Choroid plexus epithelial cell (primary cell): ENCODE measurements at places on chromosomes 3 and 15.

GRCh38 chr15:38035701-38036100 lies 101.3 kb downstream of the TMCO5A start:
- no peak for DNase-seq

DNA sequence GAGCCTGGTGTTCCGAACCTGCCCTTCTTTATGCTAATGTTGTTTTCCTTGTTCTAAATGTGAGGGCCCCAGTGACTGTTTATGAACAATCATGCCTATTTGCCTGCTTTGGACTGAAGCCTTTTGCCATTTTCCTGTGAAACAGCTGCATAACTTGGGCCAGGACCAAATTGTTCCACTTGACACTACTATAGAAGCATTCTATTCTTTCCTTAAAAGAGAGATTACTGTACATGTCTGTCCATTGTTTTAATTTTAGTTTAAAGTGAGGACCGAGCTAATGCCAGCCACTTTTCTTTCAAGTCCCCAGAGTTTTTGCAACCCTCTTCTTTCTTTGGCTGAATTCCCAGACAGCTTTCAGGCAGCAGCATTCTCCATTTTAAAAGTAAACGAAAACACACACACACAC lies 980.3 kb downstream of the CADM2 start:
- peak; percentile 27 for DNase-seq

DNA sequence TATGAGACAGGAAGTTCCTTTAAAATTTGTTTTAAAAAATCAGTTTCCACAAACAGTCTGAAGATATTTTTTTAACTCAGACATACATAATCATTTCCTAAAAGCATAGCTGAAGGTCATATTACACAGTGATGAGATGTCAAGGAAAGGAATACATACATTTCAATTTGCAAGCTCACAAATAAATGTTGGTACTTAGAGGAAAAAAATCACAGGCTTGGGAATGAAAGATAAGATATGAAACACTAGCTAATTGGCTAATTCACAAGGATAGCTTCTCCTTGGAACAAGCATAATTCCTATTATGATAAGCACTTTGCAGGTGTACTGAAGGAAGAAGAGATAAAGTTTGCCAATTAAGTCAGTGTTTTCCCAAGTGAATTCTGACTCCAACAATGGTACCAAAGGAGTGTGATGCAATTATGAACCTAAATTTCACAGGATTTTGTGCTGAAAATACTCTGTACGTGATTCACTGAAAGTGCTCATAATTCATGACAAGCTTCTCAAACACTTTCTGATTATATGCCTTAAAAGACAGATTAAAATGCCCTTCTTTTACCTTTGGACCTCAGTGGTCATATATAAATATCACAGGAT lies 112.4 kb downstream of the FRMD5 start:
- peak; percentile 39 for DNase-seq

- DNase-seq = peak; percentile 3
Measured at GRCh38 chr15:94745371-94745770, 514.0 kb downstream of the MCTP2 start.

GRCh38 chr15:57521503-57521902 lies 70.2 kb upstream of the MYZAP start:
- no peak for DNase-seq

GRCh38 chr15:60326343-60326742 lies 71.4 kb downstream of the ANXA2 start:
- no peak for DNase-seq

DNA sequence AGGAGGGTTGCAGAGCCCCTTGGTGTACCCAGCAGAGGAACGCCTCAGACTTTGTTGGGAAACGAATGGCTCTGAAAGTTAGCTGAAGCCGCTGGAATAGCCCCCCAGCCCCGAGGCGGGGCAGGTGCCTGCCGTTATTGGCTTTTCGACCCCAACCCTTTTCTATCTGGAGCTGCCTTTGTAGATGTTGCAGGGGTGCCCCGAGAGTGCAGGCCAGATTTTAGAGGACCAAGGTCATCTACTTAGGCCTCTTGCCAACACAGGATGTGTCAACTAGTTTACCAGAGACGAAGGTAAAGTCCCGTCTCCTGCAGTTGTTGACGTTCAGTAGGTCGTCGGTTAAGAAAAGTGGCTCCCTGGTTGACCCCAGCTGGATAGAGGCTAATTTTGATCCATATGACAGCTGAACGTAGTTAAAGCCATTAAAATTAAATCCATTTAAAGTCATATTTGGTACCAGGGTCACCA lies 579 bp upstream of the UBE3A start:
- peak; percentile 39 for DNase-seq

DNA sequence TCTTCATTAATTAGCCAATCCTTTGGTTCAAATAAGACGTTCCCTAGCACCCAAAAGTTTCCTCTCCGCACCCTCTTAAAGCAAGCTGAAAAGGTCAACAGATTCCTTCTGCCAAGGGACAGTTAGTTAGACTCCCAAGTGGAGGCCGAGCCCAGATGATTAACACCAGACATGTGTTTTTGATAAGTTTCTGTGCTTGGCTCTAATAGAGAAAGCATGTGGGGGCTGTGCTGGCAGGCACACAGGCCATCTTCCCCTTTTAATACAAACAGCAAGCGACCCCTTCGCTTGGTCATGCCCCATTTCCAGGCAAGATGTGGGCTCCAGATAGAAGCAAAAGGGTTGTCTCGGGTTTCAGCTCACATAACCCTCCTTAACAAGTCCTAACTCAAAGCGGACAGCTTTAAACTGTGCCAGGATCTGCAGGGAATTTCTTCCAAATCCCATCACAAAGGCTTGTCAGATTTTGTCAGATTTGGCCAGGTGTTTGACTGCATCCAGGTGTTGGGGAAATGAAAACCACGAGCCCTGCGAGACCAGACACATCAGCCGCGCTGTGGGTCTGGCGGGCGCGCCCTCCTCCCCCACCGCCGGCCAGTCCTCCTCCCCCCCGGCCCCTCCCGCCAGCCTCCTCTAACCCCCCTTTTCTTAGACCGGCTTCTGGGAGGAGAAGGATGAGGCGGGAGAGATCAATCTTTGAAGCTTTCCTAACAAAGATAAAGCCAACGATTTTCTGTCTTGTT lies 3.3 kb downstream of the HES1 start:
- peak; percentile 79 for DNase-seq

GRCh38 chr15:53872410-53872809 lies 105.8 kb upstream of the UNC13C start:
- no peak for DNase-seq

DNA sequence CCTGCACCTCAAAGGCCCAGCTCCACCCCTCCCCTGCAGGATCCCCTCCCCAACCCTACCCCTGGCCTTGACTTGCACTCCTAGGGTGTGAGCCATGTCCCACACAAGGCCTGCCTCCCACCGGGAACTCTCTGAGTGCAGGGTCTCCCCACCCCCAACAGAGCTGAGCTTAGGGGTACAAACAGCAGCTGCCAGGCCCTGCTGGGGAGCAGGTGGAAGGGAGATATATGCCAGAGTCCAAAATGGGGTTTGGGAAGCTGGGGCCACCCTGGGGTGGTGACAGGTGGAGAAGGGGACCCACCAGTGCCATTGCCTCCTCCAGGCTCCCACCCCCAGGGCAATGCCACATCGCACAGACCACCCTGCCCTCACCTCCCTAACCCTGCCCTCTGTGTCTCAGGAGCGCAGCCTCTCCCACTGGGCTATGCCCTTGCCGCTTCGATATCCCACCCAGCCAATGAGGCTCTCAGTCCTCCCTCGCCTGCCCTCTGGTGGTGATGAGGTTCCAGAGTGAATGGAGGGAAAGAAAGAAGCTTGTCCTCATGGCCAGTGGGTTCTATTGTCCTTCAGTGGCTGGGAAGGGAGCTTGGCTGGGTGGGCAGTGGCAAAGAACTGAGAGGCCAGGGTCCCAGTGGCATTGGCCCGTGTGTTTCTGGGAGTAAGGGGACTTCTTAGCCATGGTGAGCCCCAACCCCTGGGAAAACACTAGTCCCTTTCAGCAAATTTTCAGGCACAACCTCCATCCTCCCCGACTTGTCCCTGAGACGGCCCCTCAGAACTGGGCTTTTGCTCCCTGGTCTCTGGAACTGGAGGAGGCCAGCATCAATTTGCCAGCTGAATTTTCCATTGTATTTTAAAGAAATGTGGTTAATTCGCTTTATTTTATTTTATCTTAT lies 46.8 kb downstream of the CYP11A1 start:
- peak; percentile 67 for DNase-seq

DNA sequence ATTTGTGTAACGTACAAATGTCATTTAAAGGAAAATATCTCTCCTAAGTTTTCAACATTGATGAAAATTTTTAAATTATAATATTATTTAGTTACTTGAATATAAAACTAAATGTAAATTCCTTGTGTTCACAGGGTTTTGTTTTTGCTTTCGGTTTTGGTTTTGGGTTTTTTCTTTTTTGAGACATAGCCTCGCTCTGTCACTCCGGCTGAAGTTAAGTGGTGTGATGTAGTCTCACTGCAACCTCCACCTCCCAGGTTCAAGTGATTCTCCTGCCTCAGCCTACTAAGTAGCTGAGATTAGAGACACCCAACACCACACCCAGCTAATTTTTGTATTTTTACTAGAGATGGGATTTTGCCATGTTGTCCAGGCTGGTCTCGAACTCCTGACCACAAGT lies 79.3 kb upstream of the TCF12 start:
- no peak for DNase-seq

DNA sequence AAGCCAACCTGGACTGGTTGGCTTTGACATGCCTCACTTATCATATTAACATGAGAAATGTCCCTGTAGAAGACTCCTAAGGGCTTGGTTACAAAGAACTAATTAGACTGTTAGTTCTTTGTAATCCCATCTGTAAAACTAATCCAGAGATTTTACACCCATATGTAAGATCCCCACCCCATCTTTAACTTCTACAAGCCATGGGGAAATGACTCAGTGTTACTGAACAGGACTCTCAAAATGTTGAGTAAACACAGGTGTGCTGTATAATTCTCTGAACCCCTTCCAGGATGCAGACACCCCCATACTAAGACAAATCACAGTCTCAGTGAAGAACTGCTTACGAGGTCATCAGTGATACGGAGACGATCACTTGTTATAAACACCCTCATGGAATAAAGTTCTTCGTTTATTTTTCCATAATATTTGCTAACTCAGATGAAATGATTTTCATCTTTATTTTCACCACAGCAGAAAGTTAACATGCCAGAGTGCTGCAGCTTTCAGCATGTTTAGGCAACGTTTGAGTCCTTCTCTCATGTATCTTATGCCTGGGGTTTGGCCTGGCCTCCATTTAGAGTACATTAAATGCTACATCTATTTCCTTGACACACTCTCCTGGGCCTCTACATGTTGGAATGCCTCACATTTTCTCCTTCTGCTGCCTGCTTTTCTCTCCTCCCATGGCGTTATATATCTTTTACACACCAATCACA lies 55.3 kb upstream of the LEKR1 start:
- no peak for DNase-seq

DNA sequence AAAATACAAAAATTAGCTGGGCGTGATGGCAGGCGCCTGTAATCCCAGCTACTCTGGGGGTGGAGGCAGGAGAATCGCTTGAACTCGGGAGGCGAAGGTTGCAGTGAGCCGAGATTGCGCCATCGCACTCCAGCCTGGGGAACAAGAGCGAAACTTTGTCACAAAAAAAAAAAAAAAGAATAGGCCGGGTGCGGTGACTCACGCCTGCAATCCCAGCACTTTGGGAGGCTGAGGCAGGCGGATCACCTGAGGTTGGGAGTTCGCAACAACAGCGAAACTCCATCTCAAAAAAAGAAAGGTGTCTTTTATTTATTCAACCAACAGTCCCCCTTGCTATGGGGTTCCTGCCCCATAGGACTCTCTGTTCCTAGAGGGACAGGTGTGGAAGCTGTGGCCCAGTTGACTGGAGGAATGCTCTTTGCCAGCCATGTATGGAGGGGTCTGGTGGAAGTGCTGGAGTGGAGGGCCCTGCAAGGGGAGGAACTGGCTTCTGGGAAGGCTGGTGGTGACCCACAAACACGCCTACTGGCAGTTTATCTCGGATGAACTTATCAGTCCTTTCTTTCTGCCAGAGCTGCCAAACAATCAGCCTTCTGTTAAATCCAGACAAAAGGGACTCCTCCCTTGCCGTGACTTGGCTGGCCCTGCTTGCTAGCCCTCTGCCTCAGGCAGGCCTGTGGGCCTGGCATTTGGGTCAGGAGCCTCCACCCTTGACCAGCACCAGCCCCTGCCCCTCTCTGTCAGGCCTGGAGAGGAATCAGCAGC lies 4.6 kb upstream of the DAG1 start:
- DNase-seq = no peak

DNA sequence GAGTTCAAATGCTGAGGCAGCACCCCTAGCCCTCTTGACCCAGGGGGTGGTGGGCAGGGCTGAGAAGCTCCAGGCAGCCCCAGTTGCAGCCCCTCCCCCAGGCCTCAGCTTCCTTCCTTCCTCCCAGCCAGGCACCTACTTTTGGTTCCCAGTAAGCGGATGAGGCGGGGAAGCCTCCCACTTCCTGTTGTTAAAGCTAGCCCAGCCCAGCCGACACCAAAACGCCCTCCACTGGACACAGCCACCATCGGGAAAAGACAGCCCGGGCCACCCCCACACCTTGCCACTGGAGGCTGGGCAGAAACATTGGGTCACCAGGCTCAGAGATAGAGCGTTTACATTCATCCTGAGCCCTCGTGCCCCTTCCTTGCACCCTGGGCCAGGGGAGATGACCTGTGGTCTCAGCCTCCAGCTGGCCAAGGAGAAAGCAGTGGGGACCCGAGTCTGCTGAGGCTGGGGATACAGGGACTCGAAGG lies 3.5 kb downstream of the DUSP7 start:
- DNase-seq = peak; percentile 78

GRCh38 chr3:158519776-158520175 lies 51.2 kb upstream of the MLF1 start:
- DNase-seq = no peak

DNA sequence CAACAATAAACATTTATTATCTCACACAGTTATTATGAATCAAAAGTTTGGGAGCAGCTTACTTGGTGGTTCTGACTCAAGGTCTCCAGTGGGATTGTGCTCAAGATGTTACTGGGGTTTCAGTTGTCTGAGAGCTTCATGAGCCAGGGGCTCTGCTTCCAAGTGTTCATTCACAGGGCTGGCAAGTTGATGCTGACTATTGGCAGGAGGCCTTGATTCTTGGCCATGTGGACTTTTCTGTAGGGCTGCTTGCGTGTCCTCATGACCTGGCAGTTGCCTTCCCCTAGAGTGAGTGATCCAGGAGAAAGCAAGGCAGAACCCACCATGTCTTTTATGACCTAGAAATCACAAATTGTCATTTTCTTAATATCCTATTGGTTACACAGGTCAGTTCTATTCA lies 87.2 kb upstream of the TNFAIP8L3 start:
- no peak for DNase-seq

GRCh38 chr3:10400050-10400748 lies 79.3 kb upstream of the SEC13 start:
- DNase-seq = peak; percentile 36

- no peak for DNase-seq
Measured at GRCh38 chr3:52226229-52226817, 878 bp upstream of the TLR9 start.

GRCh38 chr3:120093119-120093910 lies 932 bp downstream of the GSK3B start:
- peak; percentile 92 for DNase-seq

DNA sequence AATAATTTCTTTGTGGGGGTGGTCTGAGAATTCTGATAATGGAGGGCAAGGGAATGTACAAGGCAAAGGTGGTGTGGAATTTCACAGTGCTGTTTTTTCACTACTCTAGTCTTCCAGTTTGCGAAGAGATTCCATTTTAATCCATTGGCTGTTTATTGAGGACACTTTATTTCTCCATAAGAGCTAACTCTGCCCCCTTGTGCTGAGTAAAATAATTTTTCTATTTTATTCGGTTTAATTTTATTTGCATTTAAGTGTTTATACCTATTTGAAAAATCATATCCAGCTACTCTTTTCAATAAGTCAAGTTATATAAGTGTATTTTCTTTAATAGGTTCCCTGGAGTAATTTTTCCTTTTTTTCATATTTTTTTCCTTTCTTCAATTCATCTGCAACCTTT lies 840.1 kb downstream of the TUSC7 start:
- DNase-seq = peak; percentile 10
